ENCODE measurements at places on chromosomes 4 and X.

DNA sequence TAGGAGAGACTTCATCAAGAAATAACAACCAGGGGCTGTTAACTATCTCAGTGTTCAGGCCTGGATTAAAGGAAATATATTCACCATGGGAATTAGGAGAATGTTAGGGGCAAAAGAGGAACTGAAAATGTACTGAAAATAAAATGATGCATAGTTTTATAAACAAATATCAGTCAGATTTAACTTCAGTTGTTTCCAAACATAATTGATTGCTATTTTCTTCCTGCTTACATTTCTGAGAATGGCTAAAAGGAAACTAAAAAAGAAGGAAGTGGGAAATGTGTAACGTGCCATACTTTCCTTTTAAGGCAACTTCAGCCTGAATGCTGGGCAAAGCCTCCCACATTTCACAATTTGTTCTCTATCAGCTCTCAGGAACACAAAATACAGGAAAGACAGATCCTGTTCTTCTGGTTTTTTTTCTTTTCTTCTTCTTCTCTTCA, 178.1 kb downstream of the MAML3 start:
- DNase-seq: no peak

DNA sequence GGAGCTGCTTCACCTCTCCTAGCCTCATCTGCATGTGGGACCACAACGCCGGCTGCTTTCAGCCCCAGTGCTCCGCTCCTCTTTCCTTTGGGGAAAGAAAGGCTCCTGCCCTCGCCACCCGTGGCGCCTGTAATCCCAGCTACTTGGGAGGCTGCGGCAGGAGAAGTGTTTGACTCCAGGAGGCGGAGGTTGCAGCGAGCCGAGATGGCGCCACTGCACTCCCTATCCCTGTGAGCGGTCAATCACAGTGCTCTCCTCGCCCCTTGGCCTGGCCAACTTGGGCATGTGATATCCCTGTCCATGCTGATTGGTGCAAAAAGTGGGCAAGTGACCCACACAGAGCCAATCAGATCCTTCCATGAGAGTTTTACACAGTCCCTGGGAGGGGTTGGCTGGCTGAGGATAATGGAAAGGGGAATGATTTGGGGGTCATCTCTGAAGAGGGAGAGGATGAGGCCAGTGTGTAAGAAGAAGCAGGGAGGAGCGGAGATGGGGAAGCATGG, 56.2 kb downstream of the WFS1 start:
- DNase-seq: no peak

GRCh38 chr4:96916711-96917110, 1076.8 kb downstream of the PDHA2 start:
- no peak for DNase-seq

DNA sequence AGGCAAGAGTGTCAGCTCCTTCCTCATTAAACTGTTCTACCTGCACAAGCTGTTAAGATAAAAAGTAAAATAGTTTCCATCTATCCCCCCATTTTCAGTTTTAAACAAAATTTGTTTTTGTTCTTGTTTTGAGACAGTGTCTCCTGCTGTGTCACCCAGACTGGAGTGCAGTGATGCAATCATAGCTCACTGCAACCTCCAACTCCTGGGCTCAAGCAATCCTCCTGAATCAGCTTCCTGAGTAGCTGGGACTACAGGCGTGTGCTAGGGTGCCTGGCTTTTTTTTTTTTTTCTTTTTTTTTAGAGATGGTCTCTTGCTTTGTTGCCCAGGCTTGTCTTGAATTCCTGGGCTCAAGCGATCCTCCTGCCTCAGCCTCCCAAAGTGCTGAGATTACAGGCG, 105.4 kb downstream of the HS6ST2 start:
- DNase-seq: no peak

DNA sequence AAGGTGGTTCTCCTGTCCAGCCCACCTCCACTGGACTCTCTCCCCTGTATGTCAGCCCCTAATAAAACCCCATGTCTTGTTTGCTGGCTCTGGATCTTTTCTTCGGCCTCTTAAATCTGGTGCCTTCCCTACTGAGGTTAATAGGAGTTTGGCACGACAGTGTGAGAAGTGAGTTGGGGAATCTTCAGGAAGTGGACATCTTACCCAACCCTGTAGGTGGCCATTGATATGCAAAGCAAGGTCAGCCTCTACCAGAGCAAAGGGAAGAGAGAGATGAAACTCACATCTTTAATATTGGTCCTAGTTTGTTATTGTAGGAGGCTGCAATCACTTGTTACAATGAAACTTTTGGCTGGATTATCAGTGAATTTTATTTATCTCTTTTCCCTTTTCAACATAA, 111.7 kb downstream of the CHRDL1 start:
- no peak for DNase-seq

- no peak for DNase-seq
Measured at GRCh38 chrX:149950681-149951080, 12.4 kb upstream of the EOLA2 start.

DNA sequence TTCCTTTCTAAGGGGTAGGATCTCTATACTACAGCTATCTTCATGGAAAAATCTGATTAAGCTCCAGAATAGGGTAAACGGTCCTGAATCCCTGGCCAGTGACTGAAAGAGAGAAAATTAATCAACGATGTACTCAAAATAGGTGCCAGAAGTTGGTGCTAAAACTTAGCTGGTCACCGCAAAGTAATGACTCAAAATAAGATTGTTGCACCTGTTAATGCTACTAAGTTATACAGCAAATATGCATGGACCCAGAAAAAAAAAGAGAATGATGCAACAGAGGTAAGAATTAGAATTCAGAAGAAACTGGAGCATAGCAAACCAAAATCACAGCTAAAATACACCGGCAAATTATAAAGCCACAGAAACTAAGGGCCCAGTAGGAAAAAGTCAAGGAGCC, 239.7 kb upstream of the FAM241A start:
- DNase-seq: no peak

DNA sequence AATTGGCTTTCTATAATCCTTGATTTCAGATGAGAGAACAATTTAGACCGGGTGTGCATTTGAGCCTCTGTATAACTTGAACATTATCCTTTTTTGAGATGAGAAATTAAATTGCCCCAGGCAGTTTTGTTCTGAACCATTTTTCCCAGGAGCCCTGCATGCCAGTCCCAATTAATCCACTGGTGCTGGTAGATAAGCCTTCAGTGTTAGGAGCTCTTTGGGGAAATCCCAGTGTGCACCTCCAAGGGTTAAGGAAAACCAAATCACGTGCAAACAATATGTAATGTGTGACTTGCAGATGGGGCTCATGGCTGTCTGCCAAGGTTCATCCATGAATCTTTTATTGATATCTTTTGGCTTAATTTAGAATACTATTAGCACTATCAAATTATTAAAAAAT, 43.2 kb downstream of the KIT start:
- no peak for DNase-seq

DNA sequence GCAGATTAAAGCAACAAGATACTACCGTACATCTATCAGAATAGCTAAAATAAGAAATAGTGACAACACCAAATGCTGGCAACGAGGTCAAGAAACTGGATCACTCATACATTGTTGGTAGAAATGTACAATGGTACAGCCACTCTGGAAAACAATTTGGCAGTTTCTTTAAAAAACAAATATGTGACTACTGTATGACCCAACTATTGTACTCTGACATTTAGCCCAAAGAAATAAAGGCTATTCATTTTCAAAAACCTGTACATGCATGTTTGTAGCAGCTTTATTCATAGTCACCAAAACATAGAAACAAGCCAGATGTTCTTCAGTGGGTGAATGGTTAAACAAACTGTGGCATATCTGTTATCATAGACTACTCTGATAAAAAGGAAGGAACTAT, 8.2 kb downstream of the CLCN3 start:
- DNase-seq: no peak

GRCh38 chr4:2365913-2366210, 52.6 kb downstream of the ZFYVE28 start:
- no peak for DNase-seq

DNA sequence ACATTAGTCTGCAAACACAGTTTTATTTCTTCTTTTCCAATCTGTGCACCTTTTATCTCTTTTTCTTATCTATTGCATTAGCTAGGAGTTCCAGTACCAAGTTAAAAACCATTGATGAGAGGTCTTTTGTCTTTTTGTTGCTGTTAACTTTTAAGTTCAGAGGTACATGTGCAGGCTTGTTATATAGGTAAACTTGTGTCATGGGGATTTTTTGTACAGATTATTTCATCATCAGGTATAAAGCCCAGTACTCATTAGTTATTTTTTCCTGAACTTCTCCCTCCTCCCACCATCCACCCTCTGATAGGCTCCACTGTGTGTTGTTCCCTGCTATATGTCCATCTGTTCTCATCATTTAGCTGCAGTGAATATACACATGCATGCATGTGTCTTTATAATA, 349.9 kb downstream of the PDHA2 start:
- DNase-seq: no peak

GRCh38 chrX:35625714-35626113, 172.4 kb upstream of the MAGEB16 start:
- no peak for DNase-seq

DNA sequence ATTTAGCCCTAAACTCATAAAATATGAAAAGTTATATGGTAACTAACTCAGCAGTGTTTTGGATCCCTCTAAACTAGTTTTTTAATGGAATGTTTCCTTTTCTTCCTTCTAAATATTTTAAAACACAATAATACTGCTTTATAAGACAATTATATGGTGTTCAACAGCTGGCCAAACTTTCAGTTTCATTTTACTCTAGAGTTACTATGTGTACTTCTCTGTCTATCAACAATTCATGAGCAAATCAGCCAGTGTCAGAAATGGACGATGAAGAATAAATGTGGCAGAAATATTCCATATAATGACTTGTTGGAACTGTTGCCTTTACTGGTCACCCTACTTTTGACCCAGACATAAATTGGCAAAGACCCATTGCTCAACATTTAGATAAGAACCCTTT, 64.8 kb upstream of the CXXC4 start:
- no peak for DNase-seq

DNA sequence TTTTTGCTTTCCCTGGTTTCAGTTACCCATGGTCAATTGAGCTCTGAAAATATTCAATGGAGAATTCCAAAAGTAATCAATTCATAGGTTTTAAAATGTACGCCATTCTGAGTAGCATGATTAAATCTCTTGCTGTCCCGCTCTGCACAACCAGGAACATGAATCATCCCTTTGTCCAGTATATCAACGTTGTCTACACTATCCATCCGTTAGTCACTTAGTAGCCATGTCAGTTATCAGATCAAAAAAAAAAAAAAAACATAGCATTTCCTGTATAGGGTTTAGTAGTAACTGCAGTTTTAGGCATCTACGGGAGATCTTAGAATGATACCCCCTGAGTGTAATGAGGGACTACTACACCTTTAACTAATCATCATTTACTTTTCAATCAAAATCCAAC, 15.1 kb downstream of the LAMP2 start:
- no peak for DNase-seq

DNA sequence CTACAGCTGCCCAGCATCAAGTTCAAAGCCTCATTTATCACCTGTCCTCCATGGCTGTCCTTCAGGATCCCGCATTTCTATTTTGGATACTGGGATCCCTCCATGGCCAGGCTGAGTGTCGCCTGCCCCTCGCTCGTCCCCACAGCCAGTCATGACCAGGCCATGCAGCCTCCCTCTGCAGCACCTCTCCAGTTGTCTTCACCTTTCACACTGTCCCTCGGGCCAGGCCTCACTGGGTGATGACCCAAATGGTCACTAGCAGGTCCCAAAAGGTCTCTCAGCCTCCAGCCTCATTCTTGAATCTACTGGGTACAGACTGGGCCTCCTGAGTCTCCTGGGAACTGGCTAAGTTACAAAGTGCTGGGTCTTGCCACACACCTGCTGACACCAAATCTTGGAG, 48.7 kb upstream of the HELT start:
- DNase-seq: no peak

- DNase-seq: no peak
Measured at GRCh38 chr4:152161676-152162330, 374.1 kb downstream of the FBXW7 start.

DNA sequence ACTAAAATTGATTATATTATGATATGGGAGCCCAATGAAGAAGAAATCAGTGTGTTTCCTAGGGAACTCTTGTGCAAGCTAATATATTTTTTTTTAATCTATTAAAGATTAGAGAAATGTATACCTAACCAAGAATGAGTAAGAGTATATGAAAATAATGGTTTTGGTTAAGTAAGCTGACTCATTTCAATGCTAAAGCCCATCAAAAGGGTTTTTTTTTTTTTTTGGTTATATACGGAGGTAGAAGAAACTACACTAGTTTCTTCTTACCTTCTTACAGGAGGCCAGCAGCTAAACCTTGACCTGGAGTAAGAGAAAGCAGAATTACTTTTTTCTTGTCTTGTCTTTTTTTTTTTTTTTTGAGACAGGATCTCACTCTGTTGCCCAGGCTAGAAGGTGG, 27.5 kb downstream of the RUFY3 start:
- no peak for DNase-seq

GRCh38 chr4:8553991-8554405, 26.2 kb upstream of the GPR78 start:
- DNase-seq: no peak

DNA sequence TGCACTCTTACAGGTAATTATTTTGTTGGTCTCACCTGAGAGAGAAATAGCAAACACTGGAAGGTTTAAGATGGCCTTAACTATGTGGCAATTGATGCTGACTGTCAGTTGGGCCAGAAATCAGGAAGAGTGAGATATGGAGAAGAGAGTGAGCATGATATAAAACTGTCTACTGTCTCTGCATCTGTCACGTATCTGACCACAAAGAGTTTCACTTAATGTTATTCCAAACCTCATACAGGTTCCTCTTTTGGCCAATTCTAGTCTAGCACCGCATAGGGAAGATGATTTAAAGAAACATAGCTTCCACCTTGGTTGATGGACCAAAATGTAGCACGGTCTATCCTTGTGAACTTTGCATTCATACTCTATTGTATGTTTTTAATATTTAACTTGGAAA, 381.0 kb upstream of the BOD1L1 start:
- DNase-seq: no peak

- no peak for DNase-seq
Measured at GRCh38 chr4:14965071-14965470, 37.2 kb upstream of the CPEB2 start.

DNA sequence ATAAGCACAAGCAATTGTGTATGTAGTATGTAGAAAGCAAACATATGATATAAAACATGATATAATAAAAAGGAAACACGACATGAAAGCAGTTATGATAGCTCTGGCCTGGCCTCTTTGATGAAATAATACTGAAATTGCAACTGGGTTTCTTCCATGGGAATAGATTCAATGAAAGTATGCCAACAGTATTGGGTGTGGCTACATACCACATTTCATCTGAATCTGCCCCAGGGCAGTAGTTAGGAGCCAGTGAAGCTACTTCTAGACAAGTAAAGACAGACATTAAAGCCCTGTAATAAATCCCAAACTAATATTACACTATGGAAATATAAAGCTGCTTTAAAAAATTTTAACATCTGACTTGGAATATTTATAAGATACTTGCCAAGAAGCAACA, 207.3 kb downstream of the FBXW7 start:
- no peak for DNase-seq
